ENCODE measurements at places on chromosomes 7 and 10.

DNA sequence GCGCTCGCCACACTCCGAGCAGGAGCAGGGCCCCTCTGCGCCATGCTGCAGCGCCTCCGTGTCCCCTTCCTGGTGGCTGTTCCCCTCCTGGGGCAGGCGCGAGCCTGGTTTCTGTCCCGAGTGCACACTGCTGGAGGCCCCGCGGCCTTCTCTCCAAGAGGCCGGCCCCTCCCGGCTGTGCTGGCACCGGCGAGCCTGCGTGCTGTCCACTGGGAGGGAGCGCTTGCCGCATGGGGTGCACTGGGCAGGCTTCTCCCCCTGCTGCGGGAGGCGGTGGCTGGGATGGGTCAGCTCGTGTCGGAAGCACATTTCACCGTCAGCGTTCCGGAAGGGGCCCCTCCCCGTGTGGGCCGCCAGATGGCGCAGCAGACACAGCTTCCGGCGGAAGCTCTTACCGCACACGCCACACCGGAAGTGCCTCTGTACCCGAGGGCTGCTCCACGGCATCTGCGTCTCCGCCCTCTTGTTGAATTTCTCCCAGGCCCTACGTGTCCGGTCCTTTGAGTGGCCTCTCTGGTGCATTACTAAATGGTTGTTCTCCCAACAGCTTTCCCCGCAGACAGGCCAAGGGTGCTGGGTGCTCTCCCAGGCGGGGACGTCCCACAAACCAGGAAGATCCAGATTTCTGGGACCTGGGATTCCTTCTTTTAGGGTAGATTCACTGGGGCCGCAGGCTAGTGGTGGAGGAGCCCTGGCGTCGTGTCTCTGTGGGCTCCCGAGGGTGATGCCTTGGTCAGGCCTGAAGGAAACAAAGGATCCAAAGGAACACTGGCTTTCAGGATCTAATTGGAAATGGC is 18.7 kb downstream of the ZNF786 start:
- peak; percentile 4 for DNase-seq

DNA sequence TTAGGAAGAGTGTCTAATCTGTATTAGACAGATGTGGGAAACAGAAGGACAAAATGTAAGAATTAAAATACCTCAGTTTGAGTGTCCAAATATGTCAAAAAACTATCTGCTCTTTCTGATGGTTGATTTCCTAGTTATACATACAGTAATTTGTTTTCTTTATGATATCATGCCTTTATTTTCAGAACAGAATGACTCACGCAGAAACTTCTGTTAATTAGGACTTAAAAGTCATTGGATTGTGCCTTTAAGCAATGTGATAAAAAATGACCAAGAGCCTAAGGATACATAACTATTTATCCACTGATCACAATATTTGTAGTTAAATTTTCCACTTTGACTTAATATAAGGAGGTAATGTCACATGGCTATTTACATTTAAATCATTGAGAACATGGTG is 206.7 kb upstream of the PTPRZ1 start:
- no peak for DNase-seq

- DNase-seq = no peak
Measured at GRCh38 chr10:69901022-69901421, 99.3 kb downstream of the COL13A1 start.

- no peak for DNase-seq
Measured at GRCh38 chr10:28411648-28412047, 108.8 kb upstream of the MPP7 start.

- DNase-seq = no peak
Measured at GRCh38 chr10:18325889-18326531, 185.8 kb downstream of the CACNB2 start.

DNA sequence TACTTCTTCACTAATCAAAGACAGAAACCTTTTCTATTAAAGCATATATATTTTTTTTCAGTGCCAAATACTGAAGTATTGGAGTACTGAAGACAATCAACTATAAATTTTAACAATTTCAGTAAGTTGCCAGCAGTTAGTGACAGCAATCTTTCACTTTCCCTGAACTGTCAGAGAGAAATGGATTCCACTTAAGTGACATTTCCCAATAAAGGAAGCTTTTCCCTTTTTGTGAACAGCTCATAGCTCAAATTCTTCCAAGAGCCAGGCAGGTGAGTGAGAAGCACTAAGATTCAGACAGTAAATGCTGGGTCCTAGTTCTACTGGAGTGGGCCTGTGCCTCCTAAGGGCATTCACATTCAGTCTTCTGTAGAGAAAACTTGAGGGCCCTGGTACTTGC is 142.0 kb downstream of the SRPK2 start:
- no peak for DNase-seq

GRCh38 chr10:100896876-100897461 is 15.8 kb upstream of the SLF2 start:
- DNase-seq = no peak

GRCh38 chr10:12974078-12974477 is 27.4 kb downstream of the CCDC3 start:
- no peak for DNase-seq

DNA sequence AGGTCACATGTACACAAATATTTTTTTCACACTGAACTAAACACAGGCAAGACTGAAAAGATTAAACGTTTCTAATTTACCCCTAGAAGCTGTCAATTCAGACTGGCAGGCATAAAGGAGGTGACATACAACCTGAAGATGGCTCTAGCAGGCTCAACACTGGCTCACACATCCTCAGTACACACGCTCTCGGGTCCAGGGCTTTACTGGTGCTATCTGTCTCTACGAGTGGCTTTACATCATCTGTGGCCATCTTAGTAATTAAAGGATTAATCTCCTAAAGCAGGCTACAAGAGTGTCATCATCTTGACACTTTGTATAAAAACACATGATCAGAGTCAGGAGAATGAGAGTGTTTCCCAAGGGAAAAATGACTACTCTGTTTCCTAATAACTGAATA is 57.3 kb downstream of the COPG2 start:
- no peak for DNase-seq

- no peak for DNase-seq
Measured at GRCh38 chr7:32809871-32810270, 81.7 kb downstream of the KBTBD2 start.

DNA sequence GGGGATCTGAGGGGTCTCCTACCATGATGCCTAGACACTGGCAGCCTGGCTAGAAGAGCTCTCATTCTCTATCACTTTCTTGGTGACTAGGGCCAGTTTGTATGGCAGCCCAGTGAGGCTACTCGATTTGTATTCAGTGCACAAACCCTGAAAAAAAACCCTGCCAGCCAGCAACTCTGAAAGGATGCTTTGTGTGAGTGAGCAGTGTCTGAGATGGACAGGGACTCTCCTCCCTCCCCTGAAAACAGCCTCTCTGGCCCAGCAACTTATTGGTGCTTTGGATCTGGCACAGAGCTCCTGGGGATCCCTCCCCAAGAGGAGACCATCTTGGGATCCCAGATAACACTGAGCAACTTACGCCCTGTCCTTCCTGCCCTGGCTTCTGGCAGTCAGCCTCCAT is 10.8 kb upstream of the LRRC4 start:
- no peak for DNase-seq

DNA sequence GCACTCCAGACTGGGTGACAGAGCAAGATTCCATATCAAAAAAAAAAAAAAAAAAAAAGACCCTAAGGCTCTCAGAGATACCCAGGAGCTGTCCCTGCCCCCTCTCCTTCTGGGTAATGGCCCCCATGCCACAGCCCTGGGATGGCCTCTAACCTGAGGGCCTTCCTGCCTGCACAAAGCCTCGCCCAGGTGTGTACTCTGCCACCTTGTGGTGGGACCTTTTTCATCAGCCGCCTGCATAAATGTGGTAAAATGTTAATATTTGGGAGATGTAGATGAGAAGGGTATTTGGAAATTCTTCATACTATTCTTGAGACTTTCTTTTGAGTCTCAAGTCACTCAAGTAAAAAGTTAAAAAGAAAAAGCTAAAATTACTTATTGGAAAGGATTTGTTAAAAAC is 46.3 kb upstream of the RNF216 start:
- no peak for DNase-seq

GRCh38 chr7:149595541-149595940 is 97.9 kb upstream of the ZNF746 start:
- DNase-seq = no peak

GRCh38 chr10:47457528-47457820 is 26.4 kb downstream of the ANXA8 start:
- no peak for DNase-seq

DNA sequence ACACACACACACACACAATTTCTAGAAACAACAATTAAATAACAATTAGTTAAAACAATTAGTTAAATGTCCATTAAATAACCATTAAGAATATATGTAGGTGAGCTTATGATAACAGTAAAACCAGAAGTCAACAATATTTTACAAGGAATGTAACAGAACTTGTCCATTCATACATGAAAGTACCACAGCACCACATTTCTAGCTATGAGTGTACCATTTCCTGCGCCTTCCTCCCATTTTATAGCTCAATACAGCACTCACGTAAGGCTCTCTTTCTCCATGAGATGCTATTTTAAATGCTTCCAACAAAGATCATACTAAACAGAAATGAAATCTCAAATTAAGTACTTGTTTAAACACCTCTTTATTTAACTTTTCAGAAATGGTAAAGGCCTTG is 367.3 kb upstream of the ZWINT start:
- DNase-seq = no peak

GRCh38 chr10:69647126-69647525 is 17.1 kb downstream of the FAM241B start:
- DNase-seq = no peak

DNA sequence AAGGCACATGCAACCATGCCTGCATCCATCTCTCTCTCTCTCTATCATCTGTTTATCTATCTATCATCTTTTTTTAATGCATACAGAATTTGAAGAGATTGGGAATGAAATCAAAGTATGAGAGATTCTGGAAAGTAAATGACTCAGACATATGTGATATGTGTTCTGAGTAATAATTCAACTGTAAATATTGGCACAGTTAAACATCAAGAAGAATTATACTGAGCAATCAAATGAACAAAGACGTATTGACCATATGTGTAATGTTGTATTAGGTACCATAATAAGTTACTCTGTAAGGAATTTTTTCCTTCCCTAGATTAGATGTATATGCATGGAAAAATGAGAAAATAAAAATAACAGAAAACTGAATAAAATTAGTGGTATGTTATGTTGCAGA is 108.3 kb downstream of the SUGCT start:
- DNase-seq = no peak

- DNase-seq = peak; percentile 28
Measured at GRCh38 chr7:75905785-75906604, 9.0 kb upstream of the POR start.

DNA sequence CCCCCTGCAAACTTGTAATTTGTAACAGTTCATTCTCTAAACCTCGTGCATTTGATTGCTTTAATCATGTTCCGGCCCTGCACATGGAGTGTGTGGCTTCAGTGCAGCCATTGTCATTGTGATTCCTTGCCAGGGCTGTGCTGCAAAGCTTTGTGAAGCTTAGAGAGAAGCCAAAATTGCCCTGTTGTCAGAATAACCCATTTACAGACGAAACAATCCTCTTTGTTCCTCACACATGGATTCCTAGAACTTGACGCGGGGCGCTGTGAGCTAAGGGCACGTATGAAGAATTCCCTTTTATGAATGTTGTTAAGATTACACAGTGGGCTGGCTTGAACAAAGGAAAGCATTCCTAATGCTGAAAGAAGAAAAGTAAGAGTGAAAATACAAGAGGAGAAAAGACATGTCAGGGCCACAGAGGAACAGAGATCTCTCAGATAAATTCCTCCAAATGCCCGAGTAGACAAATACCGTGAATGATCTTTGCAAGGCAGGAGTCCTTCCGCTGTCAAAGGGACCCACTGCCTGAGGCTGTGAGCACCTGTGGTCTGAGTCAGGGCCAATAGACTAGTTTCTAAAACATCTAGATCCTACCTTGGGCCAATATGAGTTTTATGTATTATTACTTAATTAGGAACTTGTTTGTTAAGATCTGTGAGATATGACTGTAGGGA is 205.4 kb upstream of the C7orf33 start:
- no peak for DNase-seq

DNA sequence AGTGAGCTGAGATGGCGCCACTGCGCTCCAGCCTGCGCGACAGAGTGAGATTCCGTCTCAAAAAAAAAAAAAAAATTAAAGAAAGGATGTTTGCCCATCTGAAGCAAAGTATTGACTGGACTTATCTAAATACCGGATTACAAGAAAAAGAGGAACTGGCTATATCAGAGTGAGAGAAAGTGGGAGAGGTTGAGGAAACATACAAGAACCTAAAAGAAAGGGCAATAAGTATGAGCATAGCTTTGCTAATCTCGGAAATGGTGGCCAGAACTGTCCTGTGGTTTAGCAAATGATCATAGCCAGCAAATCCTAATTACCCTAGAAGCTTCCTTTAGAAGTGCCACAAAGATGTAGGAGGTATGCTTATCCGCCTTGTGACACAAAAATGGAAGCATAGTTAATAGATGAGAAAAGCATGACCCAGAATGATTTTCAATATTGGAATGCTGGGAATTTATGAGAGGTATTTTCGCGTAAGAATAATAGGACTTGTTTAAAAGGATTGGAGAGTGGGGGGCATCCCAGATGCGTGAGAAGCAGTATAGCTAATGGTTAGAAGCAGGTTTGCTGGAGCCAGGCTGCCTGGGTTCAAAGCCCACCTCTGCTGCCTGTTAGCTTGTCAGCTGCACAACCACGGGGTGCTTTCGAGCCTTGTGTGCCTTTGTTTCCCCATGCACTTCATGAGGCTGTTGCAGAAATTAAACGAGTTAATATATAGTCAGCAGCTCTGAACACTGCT is 1.2 kb upstream of the GTPBP4 start:
- no peak for DNase-seq

DNA sequence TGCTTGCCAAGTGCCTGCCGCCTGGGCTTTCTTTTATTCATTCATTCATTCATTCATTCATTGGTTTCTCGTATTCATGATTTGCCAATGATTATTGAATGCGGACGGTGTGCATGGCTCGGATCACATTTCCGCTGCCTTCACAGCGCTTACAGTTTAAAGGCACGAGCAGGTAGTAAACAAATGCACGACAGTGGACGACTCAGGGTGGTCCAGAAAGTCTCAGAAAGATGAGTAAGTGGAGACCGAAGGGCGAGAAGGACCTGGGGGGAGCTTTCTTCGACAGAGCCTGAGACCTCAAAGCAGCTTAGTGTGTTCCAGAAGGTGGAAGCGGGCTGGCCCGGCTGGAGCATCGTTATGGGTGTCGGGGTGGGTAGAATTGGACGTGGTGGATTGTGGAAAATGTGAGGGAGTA is 506 bp downstream of the MCM10 start:
- DNase-seq = no peak

DNA sequence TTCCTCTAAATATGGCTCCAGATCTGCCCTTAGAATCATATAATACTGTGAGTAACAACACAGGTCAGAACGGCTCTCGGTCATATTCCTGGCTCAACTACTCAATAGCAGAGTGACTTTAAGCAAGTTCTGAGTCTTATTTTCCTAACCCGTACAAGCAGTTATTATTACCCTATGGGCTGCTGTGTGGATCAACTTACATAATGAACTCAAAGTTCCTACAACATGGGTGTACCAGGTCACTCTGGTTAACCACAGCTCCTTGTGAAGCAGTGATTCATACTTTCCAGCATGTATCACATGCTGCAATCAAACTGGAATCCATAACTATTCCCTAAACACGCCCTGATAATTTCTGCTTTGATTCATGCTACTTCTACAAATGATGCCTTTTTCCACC is 107.3 kb downstream of the LRRN3 start:
- DNase-seq = no peak
